ENCODE measurements at places on chromosomes 2 and 18. TPM values are rescaled to one million over a fixed set of nuclear protein-coding genes. Genes with fewer than 3 reads are reported as not detected.

The LOXHD1 gene
- total RNA-seq, result not detected

The CYS1 gene
- 2.6 TPM for total RNA-seq

The EPB41L3 gene
- total RNA-seq, result 3.6 TPM

The RAB12 gene
- 54.7 TPM for total RNA-seq

The MAB21L4 gene
- not detected for total RNA-seq

The ZNG1B gene
- 27.8 TPM for total RNA-seq

The PRSS56 gene
- not detected for total RNA-seq

The TXNL1 gene
- 43.4 TPM for total RNA-seq

The ATP6V1B1 gene
- 1.1 TPM for total RNA-seq

The PGAP1 gene
- 14.0 TPM for total RNA-seq

The SCTR gene
- not detected for total RNA-seq

The GKN2 gene
- not detected for total RNA-seq

The COLEC12 gene
- total RNA-seq, result 21.1 TPM

The FIGN gene
- 2.7 TPM for total RNA-seq

The PRKAG3 gene
- 0.52 TPM for total RNA-seq

The BCL11A gene
- total RNA-seq, result 0.20 TPM

The SLC38A11 gene
- total RNA-seq, result 0.13 TPM

The CRYBA2 gene
- total RNA-seq, result not detected
